Calu3 (cell line): ENCODE measurements at places on chromosomes 2 and 18.
A peak's percentile ranks its signal among the peaks of the same experiment; 100 is the strongest.

- no peak for DNase-seq
Observed at GRCh38 chr18:33660696-33661310, 82.8 kb downstream of the ASXL3 start.

GRCh38 chr2:100194951-100195350 lies 52.6 kb upstream of the AFF3 start:
- no peak for DNase-seq

DNA sequence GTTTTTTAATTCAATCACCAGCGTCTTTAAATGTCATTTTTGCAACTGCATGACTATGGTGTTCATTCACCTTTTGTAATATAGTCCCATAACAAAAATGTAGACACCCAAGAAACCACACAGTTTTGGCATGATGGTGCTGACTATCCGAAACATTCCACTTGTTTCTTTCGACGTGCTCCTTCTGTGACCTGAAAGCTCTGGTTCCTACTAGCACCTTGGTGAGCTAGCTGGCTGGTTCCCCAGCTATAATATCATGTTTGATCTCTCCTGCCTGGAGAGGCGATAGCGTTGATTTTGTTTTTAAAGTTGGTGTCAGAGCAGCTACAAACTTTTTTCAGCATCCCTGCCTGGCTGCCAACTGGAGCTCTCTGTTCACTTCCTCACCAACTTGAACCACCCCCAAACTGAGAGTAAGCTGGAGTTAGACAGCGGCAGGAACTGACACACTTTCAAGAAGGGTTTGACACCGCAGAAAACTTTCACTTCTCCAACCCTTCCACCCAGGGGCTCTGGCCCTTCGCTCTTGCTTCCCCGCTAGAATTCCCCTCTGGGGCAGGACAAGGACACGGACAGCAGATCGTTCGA lies 1.1 kb downstream of the ATAD2B start:
- peak; percentile 39 for DNase-seq

GRCh38 chr2:48749291-48750127 lies 6.0 kb downstream of the LHCGR start:
- DNase-seq: no peak

GRCh38 chr18:42141439-42141838 lies 186.4 kb downstream of the PIK3C3 start:
- no peak for DNase-seq

- DNase-seq: no peak
Observed at GRCh38 chr2:24452502-24452885, 38.6 kb upstream of the NCOA1 start.

- no peak for DNase-seq
Observed at GRCh38 chr2:83764447-83765005, 694.6 kb downstream of the SUCLG1 start.

DNA sequence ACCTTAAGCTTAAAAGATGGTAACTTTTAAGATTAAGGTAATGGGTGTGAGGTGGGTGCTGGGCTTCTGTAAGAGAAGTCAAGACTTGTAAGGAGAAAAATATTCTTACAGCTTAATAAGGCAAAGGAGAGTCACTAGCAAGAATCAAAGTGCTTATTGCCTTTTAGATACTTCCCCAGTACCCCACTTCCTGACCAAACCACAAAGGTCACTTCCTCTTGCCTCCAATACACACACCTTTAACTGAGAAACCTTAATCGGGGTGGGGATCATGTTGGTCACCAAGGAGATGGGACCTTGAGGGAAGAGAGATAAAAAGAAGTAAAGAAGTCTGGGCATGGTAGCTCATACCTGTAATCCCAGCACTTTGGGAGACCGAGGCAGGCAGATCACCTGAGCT lies 10.6 kb upstream of the ATG16L1 start:
- no peak for DNase-seq

DNA sequence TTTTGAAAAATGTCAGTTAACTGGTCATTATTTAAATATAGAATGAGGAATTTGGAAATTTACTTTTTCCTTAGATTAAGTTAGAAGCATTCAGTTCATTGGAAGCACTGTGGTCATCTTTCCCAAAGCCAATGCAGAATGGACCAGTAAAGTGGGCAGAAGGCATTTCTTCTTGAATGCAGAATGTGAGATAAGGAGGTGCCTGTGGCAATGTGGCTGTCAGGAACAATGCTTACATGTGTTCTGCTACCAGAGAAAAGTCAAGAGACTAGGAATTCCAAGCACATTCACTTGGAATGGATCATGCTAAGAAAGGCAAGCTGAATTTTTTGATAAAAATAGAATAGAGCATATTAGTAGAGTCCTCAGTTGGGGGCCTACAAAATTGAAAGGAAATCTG lies 295.0 kb upstream of the KCNH7 start:
- DNase-seq: no peak

- DNase-seq: no peak
Observed at GRCh38 chr2:107738266-107738665, 88.4 kb upstream of the RGPD4 start.

DNA sequence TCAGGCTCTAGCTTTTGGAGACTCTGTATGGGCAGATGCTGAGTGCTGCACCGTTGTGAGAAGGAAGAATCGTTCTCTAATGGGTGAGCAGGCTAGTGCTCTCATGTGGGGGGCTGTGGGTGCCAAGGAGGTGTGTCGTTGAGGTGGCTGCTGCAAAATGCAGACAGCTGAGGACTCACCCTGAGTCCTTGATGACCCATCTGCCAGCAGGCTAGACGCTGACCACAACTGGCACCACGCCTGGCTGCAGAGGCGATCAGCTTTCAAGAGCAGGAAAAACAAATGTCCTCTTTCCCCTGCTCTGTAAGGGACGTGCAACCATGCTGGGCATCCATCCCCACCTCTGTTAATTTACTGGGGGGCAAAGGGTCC lies 48.2 kb downstream of the HAUS1 start:
- DNase-seq: peak; percentile 62

DNA sequence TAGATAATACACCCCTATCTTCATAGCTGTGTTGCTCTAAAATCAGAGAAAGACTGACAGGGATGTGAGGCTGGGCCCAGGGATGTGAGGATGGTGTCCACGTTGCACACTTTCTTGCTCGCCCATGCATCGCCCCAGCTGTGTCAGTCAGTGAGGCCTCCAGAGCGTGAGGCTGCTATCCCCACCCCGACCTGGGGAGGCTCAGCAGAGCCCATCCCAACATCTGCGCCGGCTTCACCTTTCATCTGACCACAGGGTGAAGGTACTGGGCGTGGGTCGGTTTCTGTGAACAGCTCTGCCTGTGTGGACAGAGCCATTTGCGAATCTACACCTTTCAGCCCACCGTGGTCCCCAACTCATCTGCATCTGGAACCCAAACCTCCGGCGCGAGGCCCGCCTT lies 255.7 kb downstream of the HDAC4 start:
- no peak for DNase-seq

DNA sequence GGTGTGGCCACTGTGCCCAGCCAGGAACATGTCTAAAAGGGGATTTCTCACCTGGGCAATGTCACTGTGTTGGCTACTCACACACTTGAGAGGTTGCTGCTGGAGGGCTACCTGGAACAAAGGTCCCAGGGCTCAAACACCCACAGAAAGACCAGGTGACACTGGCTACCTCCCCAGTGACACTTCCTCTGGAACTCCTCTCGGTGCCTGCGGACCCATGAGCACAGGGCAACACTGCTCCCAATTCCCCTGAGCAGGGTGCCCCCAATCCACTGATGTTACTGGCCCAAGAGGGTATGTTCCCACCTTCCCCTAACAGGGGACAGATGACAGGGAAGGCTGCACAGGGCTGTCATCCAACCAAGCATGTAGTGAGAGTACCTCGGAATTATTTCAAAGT lies 5.8 kb downstream of the NPPC start:
- no peak for DNase-seq

DNA sequence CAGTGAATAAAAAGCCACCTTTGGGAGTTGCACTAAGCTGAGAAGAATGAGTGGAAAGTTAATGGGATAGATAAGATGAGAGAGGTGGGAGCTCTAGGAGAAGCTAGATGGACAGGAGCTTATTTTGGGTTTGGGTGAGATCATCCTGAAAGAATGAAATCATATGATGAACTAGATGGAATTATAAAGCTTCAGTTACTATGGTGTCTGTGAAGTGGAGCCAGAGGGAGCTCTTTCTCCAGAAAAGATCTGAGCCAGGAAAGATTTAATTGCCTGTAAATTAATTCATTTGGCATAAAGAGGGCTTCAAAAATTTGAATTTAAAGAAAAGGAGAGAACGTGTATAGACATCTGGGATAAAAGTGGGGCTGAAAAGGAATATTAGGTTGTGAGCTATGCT lies 10.3 kb downstream of the DNAH6 start:
- DNase-seq: no peak

DNA sequence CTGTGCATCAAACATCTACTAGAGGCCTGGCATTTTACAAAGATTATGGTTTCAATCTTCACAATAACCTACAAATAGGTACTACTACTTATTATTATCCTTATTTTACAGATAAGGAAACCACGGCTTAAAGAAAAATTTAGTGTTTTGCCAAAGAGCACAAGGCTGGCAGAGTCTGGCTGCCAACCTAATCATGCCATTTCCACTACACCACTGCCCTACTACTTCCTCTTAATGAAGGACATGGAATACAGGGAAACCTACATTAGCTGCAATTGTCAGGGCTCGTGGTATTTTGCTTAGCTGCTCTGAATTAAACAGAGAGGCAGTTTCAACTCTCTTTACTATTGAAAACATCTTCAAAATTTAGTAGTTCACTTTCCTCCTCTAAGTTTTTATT lies 5.9 kb downstream of the MBOAT2 start:
- no peak for DNase-seq

GRCh38 chr2:73907840-73908452 lies 15.1 kb downstream of the ACTG2 start:
- peak; percentile 28 for DNase-seq

- no peak for DNase-seq
Observed at GRCh38 chr2:38284971-38285370, 92.1 kb downstream of the ATL2 start.

GRCh38 chr2:46372475-46372874 lies 75.3 kb downstream of the EPAS1 start:
- no peak for DNase-seq

DNA sequence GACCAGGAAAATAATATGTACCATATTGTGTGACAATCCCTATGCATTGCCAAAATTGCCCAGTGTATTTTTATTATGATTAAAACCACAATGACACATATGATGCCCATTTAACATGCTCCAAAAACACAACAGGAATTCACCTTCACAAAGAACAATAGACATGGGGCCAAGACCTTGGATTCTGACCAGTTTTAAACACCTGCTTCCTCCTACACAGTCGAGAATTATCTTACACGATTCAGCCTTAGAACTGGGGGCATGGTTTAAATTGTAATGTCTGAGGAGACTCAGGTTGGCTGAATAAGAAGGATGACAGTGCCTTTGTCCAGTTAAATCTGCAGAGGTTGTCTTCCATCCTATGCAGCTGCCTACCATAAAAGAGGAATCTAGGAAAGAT lies 212.7 kb downstream of the PLCL1 start:
- no peak for DNase-seq

- no peak for DNase-seq
Observed at GRCh38 chr2:11213975-11214374, 58.7 kb downstream of the SLC66A3 start.

- peak; percentile 56 for DNase-seq
Observed at GRCh38 chr2:142180820-142181533, 50.2 kb upstream of the LRP1B start.

DNA sequence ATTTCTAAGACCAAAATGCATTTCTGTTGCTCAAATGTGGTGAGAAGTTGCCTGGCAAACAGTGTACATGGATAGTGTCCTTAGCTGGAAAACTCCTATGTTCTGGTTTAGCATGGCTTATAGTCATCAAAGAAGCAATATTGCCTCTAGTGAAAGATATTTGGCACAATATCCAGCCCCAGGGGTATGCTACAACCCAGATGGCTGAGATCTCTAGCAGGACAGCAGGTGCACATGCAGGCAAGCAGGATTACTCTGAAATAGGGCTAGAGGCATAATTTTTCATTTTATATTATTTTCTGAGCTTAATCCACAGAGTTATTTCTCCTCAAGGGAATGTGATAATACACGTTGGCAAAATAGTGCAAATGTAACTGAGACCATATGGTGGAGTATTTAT lies 34.0 kb downstream of the CCDC195 start:
- no peak for DNase-seq

GRCh38 chr2:201194097-201194496 lies 11.2 kb downstream of the CASP10 start:
- no peak for DNase-seq

- no peak for DNase-seq
Observed at GRCh38 chr2:143217512-143218115, 88.4 kb downstream of the ARHGAP15 start.

- DNase-seq: no peak
Observed at GRCh38 chr2:59484673-59485072, 1068.8 kb downstream of the BCL11A start.

GRCh38 chr18:3463051-3463450 lies 13.1 kb downstream of the TGIF1 start:
- DNase-seq: no peak

- DNase-seq: no peak
Observed at GRCh38 chr2:45814951-45815621, 163.6 kb downstream of the PRKCE start.

DNA sequence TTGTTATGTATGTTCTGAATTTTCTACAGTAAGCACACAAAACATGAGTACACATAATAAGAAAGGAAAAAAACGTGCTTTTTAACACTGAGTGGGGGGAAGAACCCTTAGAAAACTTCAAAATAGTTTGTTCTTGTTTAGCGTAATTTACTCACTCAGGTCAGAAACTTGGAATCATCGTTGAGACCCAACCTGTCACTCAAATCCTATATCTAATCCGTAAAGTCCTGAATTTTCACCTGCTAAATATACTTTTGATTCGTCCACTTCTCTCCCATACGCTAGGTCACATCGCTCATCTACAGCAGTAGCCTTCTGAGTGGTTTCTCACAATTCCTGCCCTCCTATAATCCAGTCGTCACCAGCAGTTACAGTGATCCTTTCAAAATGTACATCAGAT lies 767 bp downstream of the TPRKB start:
- no peak for DNase-seq

DNA sequence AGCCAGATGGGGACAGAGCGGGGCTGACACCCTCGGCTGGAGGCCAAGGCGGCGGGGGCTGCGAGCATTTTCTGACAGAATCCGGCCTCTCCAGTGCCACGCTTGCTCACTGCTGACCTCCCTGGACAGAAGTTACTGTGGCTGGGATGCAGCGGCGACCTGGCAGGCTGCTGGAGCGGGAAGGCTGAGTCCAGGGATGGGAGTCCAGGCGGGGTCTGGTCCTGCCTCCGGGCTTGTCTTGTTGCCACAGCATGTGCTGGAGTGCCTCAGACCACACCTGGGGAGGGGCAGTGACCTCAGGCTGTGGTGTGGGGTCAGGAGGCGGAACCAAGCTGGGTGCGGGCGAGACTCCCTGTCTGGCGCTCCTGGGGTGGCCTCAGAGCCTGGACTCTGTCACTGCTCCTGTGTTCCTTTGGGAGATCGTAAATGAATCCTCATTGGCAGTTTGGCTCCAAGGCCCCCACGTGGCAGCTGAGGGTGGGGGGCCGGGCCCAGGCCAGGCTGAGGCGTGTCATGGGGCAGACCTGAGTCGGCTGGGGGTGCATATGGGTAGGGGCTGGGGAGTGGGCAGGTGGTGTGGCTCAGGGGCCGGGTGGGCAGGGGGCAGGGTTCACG lies 5.5 kb downstream of the BOK start:
- no peak for DNase-seq
